Femur (tissue), 1 donor: ENCODE measurements at places on chromosomes 4 and X.

DNA sequence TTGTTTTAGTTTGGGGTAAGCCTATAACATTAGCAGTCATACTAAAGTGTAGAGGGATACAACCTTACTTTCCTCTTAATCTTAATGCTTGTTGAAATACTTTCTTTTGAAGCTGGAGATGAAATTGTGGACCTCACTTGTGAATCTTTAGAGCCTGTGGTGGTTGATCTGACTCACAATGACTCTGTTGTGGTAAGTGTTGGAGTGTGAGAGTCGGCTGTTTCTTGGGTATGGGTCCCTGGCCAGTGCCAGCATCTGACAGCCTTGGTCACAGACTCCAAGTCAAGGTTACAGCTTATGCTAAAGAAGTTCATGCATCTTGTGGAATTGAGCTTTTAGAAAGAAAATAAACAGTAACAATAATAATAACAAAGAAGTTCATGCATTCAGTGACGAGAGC is 31.6 kb downstream of the RNF4 start:
- DNase-seq: no peak

DNA sequence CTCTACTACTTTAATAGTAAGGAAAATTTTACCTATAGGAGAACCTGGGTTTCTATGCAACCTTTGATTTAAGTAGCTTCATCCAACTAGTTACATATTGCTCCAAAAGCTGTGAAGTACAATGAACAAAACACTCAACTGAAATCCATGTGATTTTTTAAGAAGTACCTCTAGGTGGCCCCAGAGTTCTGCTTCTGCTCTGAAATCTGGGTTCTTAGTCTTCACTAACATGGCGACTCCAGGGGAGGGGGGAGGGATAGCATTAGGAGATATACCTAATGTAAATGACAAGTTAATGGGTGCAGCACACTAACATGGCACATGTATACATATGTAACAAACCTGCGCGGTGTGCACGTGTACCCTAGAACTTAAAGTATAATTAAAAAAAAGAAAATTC is 73.4 kb upstream of the MAGEB2 start:
- no peak for DNase-seq

GRCh38 chr4:120926358-120927025 is 4.0 kb upstream of the PRDM5 start:
- DNase-seq: no peak

DNA sequence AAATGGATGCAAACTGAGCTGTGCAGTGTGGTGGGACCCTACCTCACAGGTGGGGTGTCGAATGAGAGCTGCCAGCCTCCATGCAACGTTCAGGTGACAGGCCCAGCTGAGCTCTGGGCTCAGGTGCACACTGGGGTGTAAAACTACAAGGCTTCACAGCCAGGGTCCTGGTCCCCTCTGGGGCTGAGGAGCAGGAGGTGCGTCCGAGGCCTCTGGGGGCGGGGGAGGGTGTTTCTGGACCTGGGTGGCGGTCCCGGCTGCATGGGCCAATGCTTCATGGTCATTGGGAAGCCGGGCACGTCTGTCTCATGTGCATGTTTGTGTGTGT is 26.5 kb upstream of the SORCS2 start:
- no peak for DNase-seq

GRCh38 chr4:169618986-169619385 is 1.4 kb upstream of the CLCN3 start:
- no peak for DNase-seq

- DNase-seq: no peak
Observed at GRCh38 chr4:139522457-139522856, 33.6 kb downstream of the SETD7 start.

DNA sequence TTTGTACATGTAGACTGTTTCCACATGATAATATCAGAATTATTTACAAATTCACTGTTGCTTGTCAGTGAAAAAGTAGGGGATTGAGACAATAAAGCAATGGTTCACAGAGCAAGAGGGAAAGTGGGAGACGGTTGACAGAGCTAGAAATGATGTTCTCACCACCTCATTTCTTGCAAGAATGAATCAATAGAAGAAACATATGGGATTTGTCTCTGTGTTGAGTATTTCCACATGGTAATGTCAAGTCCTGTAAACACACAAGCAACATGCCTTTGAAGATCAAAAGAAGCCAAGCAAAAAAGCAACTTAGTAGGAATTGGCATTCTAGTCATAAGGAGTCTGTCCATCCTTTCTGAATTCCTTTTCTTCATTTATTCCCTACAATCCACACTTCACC is 1806.6 kb upstream of the AGA start:
- DNase-seq: no peak
